ENCODE measurements at places on chromosomes 2 and 18.

DNA sequence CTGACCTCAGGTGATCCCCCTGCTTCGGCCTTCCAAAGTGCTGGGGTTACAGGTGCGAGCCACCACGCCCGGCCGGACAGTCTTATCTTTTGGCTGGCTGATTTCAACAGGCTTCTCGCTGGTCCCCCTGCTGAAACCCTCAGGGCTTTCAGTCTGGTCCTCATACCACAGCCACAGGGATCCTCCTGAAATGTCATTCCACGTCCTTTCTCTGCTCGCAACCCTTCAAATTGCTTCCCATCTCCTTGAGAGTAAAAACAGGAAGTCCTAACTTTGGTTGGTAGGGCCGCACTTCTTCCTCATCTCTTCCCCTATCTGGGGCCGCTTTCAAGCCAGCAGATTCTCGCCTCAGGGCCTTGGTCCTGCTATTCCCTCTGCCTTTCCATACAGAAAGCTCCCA lies 1.4 kb upstream of the CAB39 start:
- no peak for DNase-seq

DNA sequence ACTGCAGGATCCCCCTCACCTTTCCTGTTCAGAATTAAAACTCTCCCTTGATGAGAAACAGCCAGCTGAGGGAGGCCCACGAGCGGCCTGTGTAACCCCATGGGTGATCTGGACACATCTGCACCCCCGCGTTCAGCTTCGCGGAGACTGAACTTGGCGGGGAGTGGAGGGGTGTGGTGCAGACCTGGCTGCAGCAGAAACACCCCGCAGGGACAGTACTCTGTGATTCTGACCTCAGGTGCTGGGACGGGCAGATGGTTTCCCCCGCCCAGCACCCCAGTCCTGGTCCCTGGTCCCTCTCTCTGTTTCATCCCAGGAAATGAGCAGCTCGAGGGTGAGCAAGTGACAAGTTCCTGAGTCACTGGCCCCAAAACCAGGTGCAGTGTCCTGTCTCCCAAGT lies 41.2 kb downstream of the GBX2 start:
- DNase-seq: no peak

DNA sequence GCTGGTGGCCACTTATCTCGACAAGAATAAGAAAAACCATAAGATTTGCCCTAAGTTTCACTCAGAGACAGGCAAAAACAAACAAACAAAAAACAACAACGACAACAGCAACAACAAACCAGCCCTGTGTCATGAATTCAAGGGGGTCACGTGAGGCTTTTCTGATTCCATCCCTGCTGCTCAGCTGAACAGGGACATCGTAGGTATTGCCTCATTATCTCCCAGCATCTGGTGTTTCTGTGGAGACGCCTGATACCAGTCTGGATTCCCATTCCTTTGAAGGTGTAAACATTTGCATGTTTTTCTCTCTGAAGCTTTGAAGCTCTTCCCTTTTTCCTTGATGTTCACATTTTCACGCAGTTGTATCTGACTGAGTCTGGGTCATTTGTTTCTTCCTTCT lies 117.4 kb downstream of the KCNF1 start:
- DNase-seq: no peak

DNA sequence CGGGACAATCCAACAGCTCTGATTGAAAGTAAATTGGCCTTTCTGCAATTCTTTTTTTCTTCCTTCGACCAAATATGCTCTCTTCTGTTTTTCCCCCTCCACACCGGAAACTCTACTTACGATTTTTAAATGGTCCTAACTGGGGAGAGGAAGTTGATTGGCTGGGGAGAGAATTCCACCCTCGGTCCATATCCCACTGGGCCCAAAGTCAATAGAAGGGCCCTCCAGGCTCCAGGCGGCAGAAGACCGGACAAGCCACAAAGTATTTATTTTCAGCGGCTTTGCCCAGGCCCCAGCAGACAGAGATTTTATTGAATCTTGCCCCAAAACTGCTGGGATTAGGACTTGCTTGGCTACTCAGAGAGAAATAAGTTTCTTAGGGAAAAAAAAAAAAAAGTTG lies 37.1 kb upstream of the SMAD7 start:
- no peak for DNase-seq

DNA sequence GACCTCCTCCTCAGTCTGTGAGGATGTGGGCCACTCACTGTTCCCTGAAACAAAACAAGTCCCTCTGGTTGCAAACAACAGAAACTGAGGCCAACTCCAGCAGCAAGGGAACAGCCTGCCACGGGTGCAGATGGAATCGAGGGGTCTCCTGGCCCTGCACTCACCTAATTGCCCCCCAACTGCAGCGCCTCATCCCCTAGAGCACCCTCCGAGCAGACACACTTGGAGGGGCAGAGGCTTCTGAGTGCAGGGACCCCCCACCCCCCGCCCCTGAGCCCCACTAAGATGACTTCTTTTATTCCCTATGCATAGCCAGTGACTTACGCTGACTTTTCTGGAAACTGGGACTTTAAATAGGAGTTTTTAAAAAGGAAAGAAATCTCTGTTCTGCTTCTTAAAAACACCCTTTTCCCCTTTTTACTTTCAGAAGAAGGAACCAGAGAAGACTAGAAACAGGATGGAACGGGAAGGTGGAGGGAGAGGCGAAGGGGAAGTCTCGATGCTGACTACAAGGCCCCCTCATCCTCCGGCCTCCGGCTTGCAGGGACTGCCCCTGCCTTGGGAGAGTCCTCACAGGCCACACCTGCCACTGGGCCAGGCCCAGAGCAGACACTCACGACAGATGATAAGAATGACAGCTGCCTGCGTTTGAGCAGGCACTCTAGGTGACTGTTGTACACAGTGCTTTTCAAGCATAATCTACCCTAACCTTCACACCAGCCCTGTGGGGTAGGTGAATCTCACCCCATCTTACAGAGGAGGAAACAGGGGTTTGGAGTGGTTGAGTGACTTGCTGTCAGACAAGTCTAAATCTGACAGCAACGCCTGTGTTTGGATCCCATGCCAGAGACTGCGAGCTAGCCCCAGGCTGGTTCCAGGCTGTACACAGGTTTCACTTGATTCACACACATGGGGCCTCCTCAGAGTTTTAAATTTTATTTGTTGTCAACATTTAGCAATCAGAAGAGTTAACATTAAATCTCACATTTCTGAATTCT lies 28.2 kb upstream of the BIN1 start:
- no peak for DNase-seq

DNA sequence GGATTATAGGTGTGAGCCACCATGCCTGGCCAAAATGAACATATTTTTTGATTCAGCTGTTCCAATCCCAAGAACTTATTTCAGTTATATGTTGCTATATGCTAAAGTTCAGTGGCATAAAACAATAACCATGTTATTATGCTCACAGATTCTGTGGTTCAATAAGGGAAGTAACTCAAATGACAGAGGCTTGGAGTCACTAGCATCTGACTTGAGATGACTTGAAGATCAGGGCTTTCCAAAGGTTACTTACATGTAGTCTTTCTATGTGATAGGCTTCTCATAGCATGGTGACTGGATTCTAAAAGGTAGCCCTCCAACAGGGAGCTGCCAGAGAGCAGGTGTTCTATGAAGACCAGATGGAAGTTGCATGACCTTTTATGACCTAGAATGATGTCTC lies 17.2 kb downstream of the CLK1 start:
- DNase-seq: no peak

- DNase-seq: no peak
These were observed 317.8 kb upstream of the ZNF521 start for GRCh38 chr18:25669741-25670140.

GRCh38 chr2:14475994-14476393 lies 156.5 kb upstream of the LRATD1 start:
- DNase-seq: no peak

- no peak for DNase-seq
These were observed 11.9 kb upstream of the KCNG2 start for GRCh38 chr18:79785831-79786230.

- DNase-seq: no peak
These were observed 86.1 kb downstream of the SLC25A12 start for GRCh38 chr2:171807831-171808393.

DNA sequence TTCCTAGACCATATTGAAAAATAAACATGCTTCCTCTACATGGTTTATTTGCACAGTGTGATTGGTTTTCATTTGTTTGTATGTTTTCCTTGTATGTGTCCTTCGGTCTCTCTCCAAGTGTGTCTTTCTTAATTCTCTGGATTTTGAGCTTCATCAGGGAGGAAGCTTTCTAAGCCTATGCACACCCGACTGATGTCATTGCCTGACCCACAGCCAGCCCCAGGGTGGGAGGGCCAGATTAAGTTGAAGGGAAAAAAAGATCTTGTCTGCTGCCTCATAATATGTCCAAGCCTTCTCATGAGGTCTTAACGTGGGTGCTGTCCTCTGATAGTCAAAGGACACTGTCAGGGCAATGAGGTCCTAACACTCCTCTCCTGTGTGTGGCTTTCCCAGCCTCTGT lies 115.2 kb downstream of the MARCHF4 start:
- no peak for DNase-seq

DNA sequence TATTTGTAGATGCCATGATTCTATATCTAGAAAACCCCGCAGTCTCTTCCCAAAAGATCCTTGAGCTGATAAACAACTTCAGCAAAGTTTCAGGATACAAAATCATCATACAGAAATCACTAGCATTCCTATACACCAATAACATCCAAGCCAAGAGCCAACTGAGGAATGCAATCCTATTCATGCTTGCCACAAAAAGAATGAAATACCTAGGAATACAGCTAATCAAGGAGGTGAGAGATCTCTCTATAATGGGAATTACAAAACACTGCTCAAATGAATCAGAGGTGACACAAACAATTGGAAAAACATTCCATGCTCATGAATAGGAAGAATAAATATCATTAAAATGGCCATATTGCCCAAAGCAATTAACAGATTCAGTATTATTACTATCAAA lies 551.4 kb upstream of the SLC39A10 start:
- DNase-seq: no peak

- DNase-seq: peak; percentile 92
These were observed 151.7 kb upstream of the ITGA4 start for GRCh38 chr2:181305301-181306123.

- no peak for DNase-seq
These were observed 339.8 kb downstream of the CYP26B1 start for GRCh38 chr2:71807581-71808451.

DNA sequence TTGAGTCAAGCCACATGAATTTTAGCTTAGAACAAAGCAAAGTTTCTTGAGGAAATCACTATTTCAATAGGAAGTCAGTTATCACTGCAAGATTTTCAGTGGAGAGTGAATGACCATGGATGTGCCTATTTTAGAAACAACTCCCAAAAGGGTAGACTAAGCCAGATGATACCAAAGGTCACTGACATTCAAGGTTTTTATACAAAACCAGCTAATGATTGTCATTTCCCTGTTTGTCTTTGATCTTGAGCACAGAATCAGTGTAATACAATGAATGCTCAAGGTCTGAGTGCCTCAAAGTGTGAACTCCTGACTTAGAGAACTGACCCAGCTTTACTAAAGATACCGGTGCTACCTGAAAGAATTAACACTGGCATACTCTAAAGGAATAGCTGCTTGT lies 60.5 kb downstream of the CDH2 start:
- DNase-seq: no peak

GRCh38 chr2:159371506-159371905 lies 85.0 kb upstream of the WDSUB1 start:
- no peak for DNase-seq

GRCh38 chr2:14633061-14633460 lies 544 bp downstream of the LRATD1 start:
- no peak for DNase-seq

- DNase-seq: peak; percentile 82
These were observed 229.1 kb downstream of the RTP5 start for GRCh38 chr2:242098445-242099128.

GRCh38 chr2:189350540-189351209 lies 90.6 kb upstream of the WDR75 start:
- DNase-seq: no peak

DNA sequence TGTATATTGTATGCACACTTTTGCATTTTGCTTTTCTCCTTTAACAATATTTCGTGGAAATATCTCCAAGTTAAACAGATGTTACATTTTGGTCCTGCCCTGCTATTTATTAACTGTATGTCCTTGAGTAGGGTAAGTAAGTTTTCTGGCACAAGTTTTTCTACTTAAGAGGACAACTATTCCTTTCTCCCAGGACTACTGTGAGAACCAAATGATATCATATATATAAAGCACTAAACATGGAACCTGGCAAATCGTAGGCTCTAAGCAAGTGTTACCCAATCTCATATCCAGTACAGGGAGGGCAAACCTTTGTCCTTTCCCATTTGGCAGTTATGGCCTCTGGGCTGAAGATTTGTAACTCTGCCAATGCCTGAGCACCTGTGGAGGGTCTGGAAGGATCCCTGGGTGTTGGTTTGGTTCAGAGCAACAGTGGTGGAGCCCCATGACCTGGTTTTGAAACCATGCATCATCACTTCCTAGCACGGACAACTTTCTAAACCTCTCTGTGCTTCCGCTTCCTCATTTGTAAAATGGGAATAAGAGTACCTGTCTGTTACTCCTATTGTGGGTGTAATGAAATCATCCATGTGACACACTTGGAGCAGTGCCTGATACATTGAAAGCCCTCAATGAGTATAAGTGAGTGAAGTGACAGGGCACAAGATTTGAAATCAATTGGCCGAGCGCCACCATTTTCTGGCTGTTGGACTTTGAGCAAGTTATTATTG lies 28.3 kb upstream of the ICOS start:
- no peak for DNase-seq

DNA sequence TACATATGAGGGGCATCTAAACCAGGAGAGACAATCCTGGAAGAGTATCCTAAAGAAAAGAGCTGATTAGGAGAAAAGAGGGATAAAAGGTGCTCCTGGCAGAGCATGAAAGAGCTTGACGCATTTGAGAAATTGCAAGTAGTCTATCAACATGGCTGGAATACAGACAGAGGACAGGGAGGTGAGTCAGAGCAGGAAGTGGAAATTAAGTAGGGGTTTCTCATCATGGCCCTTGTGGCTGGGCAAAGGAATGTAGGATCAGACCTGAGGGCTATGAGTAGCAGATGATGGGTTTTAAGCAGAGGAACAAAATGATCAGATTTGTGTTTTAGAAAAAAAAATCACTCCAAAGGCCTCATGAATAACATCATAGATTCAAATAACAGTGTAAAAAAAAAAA lies 49.2 kb upstream of the UGP2 start:
- DNase-seq: no peak

DNA sequence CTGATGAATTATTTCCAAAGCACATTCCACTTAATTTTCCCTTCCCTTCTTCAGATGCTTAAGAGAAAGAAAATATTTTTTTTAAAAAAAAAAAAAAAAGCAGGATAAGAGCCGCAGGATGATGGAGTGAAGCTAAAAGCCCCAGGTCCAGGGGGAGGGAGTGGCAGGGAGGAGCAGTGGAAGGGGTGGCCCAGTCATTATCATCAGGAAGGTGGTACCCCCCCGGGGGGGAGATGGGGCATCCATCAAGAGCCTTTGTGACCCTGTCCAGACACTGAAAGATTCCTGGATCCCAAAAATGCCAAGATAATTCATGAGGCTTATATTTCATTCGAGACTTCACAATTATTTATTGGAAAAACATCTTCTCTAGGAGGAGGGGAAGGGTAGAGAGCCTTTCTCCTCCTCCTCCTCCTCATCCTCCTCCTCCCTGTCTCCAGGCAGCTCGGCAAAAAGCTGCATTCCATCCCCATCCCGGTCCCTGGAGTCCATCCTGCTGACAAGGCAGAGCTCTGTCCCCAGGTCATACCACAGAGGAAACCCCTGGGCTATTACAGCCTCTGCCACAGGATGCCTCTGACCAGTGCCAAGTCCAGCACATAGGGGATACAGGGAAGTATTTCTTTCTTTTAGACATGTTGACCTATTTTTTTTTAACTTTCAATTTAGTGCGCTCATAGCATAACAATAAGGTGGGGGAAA lies 125.3 kb downstream of the TWIST2 start:
- no peak for DNase-seq

- peak; percentile 94 for DNase-seq
These were observed 59.5 kb downstream of the LRRTM1 start for GRCh38 chr2:80244905-80245584.

- peak; percentile 88 for DNase-seq
These were observed 149.9 kb downstream of the RPIA start for GRCh38 chr2:88841224-88841929.
